ENCODE measurements at places on chromosomes 7 and 10. TPM values are rescaled to one million over a fixed set of nuclear protein-coding genes. Genes with fewer than 3 reads are reported as not detected.

- DNase-seq, result no peak
These were observed 19.5 kb downstream of the TSPAN33 start for GRCh38 chr7:129163875-129164544.

GRCh38 chr10:97762816-97763215 is 9.0 kb downstream of the SFRP5 start:
- DNase-seq, result no peak

DNA sequence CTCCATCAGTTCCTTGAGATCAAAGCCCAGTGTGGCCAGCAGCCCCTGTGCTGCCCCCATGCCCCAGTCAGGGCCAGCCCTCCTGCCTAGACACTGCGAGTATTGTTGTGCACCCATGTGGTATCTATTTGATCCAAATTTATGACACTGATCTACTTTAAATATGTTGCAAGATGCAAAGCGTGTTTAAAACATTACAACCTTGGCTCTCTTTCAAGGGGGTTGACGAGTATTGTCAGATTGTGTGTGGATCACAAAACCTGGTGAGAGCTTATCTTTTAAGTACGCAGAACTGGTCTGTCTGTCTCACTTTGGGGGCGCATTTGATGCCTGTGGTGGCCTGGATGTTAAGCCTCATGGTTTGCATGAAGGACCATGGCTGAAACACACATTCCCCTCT is 108.9 kb downstream of the COL13A1 start:
- no peak for DNase-seq

GRCh38 chr7:69782917-69783684 is 184.8 kb downstream of the AUTS2 start:
- DNase-seq, result peak; percentile 83

Gene TRIM50
- 0.15 TPM for polyA plus RNA-seq

DNA sequence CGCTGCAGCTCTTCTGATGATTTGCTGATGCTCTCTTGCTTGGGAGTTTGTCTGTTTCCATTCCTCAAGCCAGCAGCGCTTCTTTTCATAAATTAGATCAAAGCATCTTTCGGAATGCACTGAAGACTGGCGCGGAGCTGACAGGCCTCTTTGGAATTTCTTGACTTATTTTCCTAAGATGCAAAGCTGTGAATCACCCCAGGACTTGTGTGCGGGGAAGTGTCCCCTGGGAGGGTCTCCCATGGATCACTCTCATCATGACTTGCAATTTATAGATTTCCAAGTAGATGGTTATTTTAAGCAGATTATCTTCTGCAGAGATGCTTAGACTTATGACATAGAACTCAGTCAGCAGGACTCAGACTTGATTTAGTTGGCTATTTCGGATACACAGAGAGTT is 467.2 kb downstream of the TCERG1L start:
- DNase-seq, result no peak

- no peak for DNase-seq
These were observed 79.3 kb downstream of the GRID1 start for GRCh38 chr10:86287110-86287793.

- DNase-seq, result no peak
These were observed 72.1 kb downstream of the ITGB8 start for GRCh38 chr7:20402747-20403230.

Gene FOXI2
- polyA plus RNA-seq, result not detected

Gene BCL7B
- polyA plus RNA-seq, result 65.5 TPM

Gene VPS41
- 7.1 TPM for polyA plus RNA-seq

Measured in heart right ventricle (tissue), 16 donors.